COLO829 (cell line): ENCODE measurements at places on chromosomes 5 and 9.
A peak's percentile ranks its signal among the peaks of the same experiment; 100 is the strongest.

DNA sequence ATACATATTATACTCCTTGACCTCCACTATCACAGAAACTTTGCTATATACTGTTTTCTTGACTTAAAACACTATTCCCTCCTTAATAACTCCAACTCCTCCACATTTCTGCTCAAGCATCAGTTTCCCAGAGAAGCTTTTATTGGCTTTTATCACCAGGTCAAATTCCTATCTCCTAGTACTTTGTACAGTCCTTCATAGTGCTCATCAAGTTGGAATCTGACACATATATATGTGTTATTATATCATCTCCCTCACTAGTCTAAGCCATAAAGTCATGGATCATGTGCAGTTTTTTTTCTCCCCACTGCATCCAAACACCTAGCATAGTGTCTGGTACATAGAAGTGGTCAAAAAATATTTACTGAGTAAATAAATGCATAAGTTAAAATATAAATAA is 59.1 kb downstream of the BHMT start:
- no peak for DNase-seq

DNA sequence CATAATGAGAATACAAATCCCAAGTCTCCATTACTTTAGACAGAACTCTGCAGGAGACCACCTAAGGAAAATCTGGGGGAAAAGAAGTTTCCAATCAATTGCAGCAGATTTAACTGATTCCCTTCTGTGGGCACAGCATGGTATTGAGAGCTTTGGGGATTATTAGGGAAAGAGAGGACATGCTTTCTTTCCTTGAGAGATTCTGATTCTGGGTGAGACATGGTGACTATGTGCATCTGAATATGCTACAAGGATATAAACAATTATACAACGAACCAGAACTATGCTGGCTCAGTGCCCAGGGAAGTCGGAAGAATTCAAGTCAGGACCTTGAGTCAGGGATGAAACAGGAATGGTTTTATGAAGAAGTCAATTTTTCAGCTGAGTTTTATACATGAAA is 183.7 kb downstream of the PDE4D start:
- DNase-seq: peak; percentile 51

- no peak for DNase-seq
Measured at GRCh38 chr9:70594386-70594944, 180.0 kb upstream of the KLF9 start.

- DNase-seq: no peak
Measured at GRCh38 chr5:62506659-62507460, 71.8 kb upstream of the LRRC70 start.

- peak; percentile 77 for DNase-seq
Measured at GRCh38 chr9:127545196-127546124, 66.6 kb upstream of the STXBP1 start.

GRCh38 chr5:43648499-43649124 is 45.6 kb downstream of the NNT start:
- no peak for DNase-seq

DNA sequence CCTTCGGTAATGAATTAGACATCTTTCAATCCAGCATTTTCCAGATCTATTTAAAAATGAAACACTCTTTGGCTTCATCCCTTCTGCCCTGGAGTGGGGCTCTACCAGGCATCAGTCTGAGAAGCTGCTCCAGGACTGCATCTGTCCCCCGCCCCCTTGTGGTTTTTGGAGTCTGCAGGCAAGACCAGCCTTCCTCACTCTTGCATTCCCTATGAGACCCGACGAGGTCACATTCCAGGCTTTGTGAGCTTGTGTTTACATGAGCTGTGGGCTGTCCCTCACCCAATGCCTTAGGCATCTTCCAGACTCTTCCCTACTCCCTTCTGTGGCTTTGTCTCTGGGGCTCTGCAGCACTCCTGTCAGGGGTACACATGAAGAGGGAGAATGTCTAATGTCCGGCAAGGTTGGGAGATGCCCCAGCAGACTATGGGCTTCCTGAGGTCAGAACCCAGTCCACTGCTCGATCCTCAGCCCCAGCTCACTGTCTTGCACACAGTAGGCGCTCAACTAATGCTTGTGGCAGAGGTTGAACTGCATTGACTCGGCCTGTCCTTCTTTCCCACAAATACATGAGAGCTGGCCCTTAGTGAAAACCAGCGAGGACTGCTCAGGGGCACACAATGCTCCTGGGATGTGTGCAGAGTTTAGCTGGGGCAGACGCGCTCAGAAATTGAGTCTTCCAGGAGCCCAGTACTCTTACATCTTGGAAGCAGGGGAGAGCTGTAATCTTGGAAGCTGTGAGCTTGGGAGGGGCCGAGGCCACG is 11.7 kb upstream of the GADD45G start:
- no peak for DNase-seq

DNA sequence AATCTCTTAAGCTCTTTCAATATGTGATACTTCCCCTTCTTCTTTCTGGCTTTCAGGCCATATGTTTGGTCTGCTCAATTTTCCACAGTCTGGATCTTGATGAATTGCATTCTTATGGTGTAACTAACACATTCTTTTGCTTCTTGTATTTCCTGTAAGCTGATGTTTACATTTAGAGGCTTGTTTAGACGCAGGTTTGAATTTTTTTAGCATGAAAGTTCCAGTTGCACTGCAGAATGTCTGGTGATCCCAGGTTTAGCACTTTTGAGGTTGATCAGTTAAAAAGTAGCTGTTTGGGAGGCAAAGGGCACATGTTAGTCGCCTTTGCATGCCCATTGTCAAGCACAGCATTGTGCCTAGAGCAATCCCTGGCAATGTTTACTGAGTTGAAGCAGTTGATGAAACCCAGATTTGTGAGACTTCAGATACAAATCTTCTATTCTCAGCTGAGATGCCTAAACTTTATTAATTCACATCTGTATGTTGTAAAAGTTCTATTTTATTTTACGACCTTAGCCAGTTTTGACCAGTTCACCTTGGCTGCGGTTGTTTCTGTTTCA is 59.6 kb upstream of the SPATA31C2 start:
- peak; percentile 27 for DNase-seq

GRCh38 chr9:93501406-93501805 is 48.0 kb upstream of the FAM120AOS start:
- peak; percentile 41 for DNase-seq

DNA sequence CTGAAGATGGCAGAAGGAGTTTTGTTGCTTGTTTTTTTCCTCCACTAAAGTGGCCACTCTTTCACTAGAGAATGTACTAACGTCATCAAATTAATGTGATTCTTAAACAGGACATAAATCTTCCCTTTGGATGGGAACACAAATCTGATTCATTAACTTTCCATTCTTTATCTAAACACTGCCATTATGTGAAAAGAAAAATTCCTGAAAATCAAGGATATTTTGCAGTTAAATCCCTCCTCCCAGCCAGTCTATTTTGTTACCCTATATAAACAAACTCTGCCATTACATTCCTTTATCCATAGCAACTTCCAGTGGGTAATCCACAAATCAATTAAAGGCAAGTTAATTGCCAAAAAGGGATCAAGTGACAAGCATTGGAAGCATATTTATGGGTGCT is 546.5 kb downstream of the PDE4D start:
- DNase-seq: no peak

GRCh38 chr9:105296877-105297287 is 52.4 kb downstream of the SLC44A1 start:
- peak; percentile 89 for DNase-seq

GRCh38 chr5:142845402-142845921 is 75.3 kb downstream of the ARHGAP26 start:
- no peak for DNase-seq

DNA sequence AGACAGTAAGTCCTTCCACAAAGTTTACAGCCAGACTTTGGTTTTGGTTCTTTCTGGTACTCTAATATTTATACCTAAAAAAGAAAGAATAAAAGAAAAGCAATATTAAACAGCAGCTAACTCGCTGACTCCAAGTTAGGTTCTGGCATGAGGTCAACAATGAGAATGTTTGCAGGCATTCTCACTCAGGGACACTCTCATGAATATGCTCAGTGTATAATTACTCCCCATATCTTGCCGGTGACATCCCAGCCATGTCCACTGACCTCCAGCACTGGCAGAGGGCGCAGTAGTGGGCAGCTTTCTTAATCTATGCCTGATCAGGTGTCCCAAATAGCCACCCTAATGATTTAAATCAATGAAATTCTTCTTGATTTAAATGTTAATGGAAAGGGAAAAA is 151.5 kb downstream of the BNC2 start:
- no peak for DNase-seq

DNA sequence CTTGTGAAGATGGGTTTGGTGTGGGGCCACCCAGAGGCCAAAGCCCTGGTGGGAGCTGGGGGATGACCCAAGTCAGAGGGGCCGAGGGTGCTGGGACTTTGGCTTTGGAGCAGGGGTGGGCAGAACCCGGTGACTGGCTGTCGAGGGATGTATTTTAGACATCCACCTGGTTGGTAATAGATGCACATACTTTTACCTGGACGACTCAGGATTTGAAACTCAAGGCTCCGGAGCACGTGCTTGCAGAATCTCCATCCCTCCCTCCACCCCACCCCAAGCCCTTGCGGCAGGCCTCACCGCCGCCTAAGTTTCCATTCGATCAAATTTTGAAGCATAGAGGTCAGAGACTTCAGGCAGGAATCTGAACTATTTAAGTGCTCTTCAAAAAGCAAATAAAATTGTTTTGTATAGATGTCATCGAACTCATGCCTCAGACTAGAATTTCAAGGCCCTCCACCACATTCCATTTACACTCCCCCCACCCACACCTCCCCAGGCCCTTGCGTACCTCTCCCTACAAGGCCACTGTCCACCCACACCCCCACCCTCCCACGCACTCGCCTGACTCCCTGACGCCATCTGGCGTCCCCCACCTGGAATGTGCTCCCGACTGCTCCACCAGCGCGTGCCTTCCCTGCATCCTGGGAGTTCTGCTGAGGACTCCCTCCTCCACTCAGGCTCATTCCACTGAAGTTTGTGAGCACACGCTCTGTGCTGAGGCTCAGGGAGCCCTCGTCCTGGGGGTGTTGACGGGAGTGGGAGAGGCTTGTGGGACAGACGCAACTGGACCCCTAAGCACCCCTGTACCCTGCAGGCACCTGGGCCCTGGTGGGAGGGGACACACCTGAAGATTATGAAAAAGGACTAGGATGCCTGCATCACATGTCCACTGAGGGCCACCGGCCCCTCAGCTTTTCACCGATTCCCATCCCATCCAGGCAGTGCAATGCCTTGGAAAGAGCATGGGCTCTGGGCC is 56.4 kb upstream of the RPL26L1 start:
- no peak for DNase-seq

GRCh38 chr9:120186276-120186675 is 393.7 kb downstream of the CDK5RAP2 start:
- no peak for DNase-seq

DNA sequence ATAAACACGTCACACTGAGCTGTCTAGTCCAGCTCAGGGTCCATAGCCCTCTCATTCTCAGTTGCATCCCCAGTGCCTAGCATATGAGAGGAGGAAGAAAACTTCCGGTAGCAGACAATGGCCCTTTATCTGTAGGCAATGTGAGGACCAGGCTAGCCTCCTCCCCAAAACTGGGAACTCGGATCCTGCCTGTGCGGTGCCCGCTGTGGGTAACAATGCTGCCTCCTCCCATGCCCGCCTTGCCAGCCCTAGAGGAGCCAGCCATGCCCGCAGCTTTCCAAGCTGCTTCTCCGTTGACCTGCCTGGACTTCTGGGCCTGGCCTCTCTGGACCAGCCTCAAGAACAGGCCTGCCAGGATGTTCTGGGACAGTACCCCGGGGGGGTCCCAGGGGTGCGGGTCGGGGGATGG is 74.6 kb upstream of the ORM1 start:
- DNase-seq: peak; percentile 44

GRCh38 chr9:32394381-32395049 is 10.1 kb downstream of the ACO1 start:
- no peak for DNase-seq

DNA sequence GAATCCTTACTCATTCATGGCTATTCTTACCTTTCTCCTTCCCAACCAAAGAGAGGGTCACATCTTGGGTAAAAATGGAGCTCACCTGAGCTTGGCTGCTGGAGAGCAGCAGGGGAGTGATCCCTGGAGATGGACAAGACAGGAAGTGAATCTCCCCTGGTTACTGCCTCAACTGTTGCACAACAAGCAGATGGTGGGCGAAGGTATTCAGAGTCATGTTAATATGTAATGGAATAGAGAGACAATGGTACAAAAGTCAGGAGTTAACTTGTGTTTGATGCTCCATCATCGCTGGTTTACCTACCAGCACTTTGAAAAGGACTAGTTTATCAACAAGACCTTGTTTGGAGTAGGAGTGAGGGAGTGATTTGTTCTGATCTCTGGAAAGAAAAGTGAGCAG is 13.0 kb upstream of the PLPP1 start:
- DNase-seq: no peak

GRCh38 chr5:79059674-79060073 is 9.8 kb downstream of the DMGDH start:
- no peak for DNase-seq

GRCh38 chr9:18253950-18254349 is 220.0 kb upstream of the ADAMTSL1 start:
- no peak for DNase-seq

DNA sequence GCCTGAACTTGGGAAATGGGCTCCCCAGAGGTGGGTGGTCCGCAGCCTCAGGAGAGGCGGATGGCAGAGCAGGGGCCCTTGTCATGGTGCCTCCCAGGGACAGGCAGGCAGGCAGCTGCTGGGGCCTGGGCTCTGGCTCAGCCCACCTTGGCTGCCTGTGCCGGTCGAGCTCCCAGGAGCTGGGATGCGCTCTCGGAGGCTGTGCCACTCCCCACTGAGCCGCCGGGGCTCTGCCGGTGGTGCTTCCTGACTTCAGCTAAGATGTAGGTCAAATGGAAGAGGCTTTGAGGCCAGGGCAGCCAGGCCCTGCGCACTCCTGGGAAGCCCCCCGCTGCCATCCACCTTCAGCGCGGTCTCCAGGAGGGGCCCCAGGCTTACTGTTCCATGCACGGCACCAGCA is 41.0 kb downstream of the KCNT1 start:
- no peak for DNase-seq

DNA sequence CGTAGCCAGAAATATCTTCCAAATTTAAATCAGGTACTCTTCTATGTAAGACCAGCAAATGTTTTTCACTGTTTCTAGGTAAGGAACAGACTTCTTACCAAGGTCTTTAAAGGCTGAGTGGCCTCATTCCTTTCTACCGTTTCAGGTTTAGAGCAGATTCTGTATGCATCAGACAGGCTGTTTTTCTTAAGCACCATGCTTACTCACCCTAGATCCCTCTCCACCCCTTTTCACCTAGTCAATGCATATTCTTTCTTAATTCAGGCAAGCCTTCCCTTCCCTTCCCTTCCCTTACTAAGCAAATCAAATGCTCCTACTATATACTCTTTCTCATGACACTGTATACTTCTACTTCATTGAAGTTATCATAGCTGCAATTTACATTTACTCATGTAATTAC is 70.7 kb downstream of the RFX3 start:
- DNase-seq: no peak

DNA sequence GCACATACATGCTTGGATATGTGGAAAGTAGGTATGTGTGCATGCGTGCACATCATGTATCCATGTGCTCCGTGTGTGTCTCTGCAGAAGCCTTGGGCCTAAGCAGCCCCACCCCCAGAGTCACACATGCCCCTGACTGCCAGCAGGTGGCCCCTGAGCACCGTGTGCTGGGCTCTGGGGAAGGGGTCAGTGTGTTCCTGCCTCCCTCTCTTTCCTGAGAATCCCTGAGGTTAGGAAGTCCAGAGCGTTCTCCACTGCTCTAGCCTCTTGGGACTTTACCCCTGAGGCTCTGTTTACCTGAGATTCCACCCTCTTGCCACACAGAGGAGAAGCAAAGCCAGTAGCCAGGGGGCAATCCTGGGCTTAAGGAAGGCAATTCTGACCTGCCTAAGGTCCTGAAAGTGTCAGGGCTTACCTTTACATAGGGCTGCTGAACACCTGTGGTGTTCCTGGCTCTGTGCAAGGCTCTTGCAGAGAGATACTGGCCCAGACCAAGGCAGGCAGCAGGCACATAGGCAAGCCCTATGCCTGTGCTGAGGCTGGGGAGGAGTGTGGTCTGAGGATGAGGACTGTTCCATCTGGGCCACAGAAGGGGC is 207.3 kb downstream of the TMEM38B start:
- DNase-seq: peak; percentile 90
